ENCODE measurements at places on chromosomes 16 and 17.

DNA sequence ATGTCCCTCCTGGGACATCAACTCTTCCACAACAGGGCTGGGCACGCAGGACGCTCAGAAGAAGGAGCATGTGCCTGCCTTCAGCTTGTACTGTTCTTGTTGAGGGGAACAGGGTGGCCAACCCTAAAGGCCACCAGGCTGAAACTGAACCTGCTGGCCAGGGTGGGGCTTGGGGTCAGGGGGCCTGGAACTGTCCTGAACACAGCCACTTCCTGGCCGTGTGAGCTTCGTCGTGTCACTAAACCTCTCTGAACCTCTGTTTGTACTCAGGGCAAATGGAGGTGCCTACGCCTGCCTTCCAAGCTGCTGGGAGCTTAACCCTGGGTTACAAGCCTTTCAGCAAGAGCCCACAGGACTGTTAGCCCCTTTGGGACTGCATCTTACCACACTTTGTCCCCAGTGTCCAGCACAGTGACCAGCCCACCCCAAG lies 6.7 kb downstream of the ARHGAP27 start:
- H3K27me3 ChIP-seq, result no peaks in the 10 kb centered on the region
- H3K27ac ChIP-seq, result no peak overlapping the region
- H3K4me1 ChIP-seq, result peaks cover 11% of the 10 kb centered on the region
- no peak overlapping the region for H3K4me3 ChIP-seq
- no peaks in the 10 kb centered on the region for H3K36me3 ChIP-seq

DNA sequence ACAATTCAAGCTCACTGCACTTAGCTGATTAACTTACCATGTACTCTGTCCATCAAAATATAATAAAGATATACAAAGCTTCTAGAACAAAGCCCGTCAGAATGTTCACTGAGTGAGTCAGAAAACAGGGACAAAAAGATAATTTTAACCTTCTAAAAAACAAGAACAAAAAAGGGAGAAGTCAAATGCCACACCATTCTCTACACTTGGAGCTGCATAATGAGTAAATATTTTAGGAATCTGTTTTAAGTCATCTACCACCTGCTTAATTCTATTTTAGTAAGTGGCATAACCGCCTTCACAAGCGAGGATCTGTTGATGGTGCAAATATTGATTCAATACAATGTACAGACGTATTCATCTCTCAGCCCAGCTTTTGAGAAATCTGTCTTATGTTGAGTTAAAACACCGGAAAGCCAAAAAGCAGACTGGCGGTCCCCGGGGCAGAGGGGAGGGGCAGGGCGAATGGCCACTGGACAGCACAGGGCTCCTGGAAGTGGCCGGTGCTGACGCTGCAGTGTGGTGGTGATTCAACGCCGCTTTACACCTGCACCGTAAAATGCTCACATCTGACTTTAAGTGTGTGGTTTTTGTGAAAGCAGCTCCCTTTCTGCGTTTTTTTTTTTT lies 20.1 kb downstream of the RAB40B start:
- no peaks in the 10 kb centered on the region for H3K4me1 ChIP-seq
- DNase-seq, result no peak
- no peak overlapping the region for H3K4me3 ChIP-seq
- no peaks in the 10 kb centered on the region for H3K36me3 ChIP-seq

- H3K4me1 ChIP-seq, result no peaks in the 10 kb centered on the region
- H3K4me3 ChIP-seq, result no peak overlapping the region
- DNase-seq, result no peak
- no peak overlapping the region for H3K27ac ChIP-seq
- no peaks in the 10 kb centered on the region for H3K36me3 ChIP-seq
Measured at GRCh38 chr17:41392278-41392677, 5.1 kb downstream of the KRT31 start.

DNA sequence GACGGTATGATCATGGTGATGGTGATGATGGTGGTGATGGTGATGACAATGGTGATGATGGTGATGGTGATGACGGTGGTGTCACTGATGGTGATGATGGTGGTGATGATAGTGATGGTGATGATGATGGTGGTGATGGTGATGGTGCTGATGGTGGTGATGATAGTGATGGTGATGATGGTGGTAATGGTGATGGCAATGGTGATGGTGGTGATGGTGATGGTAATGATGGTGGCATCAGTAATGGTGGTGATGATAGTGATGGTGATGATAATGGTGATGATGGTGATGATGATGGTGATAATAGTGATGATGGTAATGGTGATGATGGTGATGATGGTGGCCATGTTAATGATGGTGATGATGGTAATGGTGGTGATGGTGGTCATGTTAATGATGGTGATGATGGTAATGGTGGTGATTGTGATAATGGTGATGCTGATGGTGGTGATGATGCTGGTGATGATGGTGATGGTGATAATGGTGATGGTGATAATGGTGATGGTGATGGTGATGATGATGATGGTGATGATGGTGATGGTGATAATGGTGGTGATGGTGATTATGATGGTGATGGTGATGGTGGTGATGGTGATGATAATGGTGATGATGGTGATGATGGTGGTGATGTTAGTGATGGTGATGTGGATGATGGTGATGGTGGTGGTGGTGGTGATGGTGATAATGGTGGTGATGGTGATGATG lies 107.2 kb downstream of the C16orf95 start:
- DNase-seq, result no peak
- no peak overlapping the region for H3K27ac ChIP-seq
- no peak overlapping the region for H3K4me3 ChIP-seq
- H3K27me3 ChIP-seq, result no peaks in the 10 kb centered on the region
- no peaks in the 10 kb centered on the region for H3K36me3 ChIP-seq
- no peaks in the 10 kb centered on the region for H3K4me1 ChIP-seq

- H3K4me1 ChIP-seq, result no peaks in the 10 kb centered on the region
- DNase-seq, result no peak
- H3K36me3 ChIP-seq, result peaks cover 22% of the 10 kb centered on the region
- H3K27ac ChIP-seq, result no peak overlapping the region
- no peak overlapping the region for H3K4me3 ChIP-seq
Measured at GRCh38 chr16:30934827-30935557, 11.6 kb downstream of the FBXL19 start.

DNA sequence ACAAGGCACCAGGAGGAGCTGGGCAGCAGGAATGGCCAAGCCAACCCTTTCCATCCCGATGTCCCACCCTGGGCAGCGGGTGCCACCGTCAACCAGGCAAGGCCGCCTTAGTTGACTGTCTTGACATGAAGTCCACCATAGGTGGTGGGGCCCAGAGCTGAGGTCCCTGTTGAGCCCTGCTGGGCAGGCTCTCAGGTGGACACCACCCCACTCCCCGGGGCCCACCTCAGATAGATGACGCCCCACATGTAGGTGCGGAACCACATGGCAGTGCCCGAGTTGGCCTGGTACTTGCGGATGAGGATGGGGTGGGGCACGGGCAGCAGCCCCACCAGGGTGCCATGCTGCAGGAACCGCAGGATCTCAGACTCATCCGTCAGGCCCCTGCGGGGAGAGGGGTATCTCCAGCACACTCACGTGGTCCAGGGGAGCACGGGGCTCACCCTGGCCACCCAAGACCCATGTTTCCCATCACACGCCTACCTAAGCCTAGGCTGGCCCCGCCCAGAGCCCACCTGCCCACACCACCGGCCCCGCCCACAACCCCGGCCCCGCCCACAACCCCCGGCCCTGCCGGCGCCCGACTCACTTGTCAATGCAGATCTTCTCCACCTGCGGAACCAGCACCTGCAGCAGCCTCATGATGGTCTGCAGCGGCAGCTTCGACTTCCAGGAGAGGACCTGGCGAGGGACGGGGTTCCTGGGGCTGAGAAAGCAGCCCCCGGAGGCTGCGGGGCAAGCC lies 16.2 kb downstream of the OTOP3 start:
- H3K36me3 ChIP-seq, result no peaks in the 10 kb centered on the region
- H3K4me1 ChIP-seq, result no peaks in the 10 kb centered on the region
- no peak overlapping the region for H3K4me3 ChIP-seq
- DNase-seq, result no peak
- no peak overlapping the region for H3K27ac ChIP-seq
- H3K27me3 ChIP-seq, result no peaks in the 10 kb centered on the region

GRCh38 chr16:50881956-50882355 lies 140.1 kb downstream of the CYLD start:
- no peaks in the 10 kb centered on the region for H3K36me3 ChIP-seq
- H3K27me3 ChIP-seq, result no peaks in the 10 kb centered on the region
- DNase-seq, result no peak
- H3K27ac ChIP-seq, result no peak overlapping the region
- no peaks in the 10 kb centered on the region for H3K4me1 ChIP-seq

DNA sequence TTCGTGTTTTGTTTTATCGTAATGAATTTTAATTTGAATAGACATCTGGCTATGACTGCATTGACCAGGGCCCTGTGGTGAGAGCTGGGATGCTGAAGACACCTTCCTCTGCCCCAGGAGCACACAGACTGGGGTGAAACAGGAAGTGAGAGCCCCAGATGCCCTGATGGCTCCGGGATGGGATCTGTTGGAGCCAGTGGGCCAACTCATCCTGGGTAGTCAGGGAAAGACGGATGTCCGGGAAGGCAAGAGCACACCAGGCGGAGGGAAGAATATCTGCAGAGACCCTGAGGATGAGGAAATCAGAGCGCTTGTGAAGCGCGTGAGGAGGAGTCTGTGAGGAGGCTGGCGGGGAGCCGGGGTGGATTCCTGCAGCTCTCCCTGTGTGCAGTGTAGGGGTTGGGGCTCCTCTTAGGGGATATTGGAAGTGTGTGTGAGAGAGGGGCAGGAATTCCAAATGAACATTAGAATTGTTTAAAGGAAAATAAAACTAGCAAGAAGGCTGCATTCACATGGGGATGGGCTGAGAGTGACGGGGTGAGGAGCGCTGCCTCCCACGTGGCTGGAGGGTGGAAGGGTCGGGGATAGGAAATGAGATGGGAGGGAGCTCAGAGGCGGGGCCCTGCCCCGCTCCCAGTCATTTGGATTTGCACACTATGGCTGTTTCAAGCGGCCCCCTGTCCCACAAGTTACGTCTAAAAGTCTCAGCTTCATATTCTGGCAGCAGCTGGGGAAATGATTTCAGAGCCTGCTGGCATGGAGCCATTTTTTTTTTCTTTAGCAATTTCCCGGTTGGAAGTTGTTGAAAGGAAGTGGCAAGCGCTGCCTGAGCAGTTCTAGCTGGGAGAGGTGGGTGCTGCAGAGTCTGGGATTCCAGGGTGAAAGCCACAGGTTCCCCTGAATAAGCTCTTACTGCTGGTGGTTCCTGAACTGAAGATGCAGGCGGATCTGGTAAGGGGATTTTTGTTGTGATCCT lies 71.2 kb upstream of the LGALS9 start:
- no peaks in the 10 kb centered on the region for H3K27me3 ChIP-seq
- DNase-seq, result no peak
- H3K4me3 ChIP-seq, result no peak overlapping the region

GRCh38 chr16:11706180-11706742 lies 36.4 kb downstream of the TXNDC11 start:
- no peak overlapping the region for H3K27ac ChIP-seq
- no peaks in the 10 kb centered on the region for H3K27me3 ChIP-seq
- H3K4me1 ChIP-seq, result no peaks in the 10 kb centered on the region
- no peak overlapping the region for H3K4me3 ChIP-seq

DNA sequence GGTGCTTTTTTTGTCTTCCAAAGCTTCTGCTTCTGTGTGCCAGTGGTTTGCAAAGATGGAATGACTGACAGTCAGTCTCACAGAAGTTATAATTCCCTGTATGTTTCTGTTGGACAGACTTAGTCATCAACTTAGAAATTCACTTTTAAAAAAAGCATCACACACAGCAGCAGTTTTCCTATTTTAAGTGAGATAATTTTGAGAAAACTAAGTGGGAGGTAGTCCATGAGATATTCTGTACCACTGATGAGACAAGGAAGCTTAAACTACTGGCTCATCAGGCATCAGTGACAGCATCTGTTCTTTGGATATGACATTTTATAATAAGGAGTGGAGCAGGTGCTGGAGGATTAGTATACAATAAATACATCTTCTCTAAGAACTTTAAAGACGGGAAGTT lies 20.0 kb downstream of the CNP start:
- no peaks in the 10 kb centered on the region for H3K27me3 ChIP-seq
- no peak overlapping the region for H3K27ac ChIP-seq
- no peaks in the 10 kb centered on the region for H3K4me1 ChIP-seq

DNA sequence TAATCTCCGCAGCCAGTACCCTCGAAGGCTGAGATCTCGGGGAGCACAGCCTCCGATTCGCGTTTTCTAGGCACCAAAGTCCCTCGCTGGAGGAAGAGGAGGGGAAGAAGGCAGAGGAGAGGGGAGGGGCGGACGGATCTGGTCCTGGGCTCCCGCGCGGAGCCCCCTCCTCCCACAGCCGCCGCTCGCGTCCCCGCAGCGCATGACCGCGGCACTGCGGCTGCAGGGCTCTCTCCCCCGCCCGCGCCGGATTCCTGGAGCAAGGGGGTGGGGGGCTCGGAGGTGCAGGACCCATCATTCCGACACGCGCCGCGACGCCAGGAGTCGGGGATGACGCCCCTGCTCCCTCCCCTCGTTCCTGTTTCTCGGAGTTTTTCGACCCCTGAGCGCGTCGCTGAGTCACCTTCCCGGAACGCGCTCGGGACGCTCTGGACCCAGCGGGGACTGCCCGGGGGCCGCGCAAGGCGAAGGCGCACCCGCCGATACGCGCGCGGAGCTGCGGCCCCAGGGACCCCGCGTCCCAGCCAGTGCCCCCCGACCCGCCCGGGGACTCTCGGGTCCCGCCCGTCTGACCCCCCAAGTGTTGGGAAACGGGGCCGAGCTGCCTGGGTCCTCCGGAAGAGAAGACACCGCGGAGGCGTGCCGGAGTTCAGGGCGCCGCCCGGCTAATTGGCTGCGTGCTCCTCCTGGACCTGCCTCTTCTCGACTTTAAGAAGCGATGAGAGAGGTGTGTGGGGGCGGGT lies 1.4 kb upstream of the SPHK1 start:
- H3K27me3 ChIP-seq, result no peaks in the 10 kb centered on the region
- DNase-seq, result peak; percentile 75
- H3K4me1 ChIP-seq, result peaks cover 15% of the 10 kb centered on the region
- no peak overlapping the region for H3K27ac ChIP-seq

DNA sequence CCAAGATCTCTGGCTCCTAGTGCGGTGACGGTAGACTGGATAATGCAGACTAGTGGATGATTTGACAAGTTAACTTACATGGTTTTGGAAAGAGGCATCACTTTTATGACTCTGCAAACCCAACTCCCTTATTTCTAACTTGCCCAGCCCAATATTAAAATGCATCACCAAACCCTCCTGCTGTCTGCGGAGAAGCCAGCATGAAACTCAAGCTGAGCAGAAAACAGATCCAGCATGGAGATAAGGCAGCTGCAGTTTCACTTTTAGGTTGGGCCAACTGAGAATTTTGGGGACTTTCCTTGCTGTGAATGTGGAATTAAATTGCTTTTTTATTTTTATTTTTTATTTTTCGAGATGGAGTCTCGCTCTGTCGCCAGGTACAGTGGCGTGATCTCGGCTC lies 27.8 kb downstream of the CDH1 start:
- H3K36me3 ChIP-seq, result no peaks in the 10 kb centered on the region
- DNase-seq, result no peak
- H3K27ac ChIP-seq, result no peak overlapping the region
- H3K4me1 ChIP-seq, result no peaks in the 10 kb centered on the region

DNA sequence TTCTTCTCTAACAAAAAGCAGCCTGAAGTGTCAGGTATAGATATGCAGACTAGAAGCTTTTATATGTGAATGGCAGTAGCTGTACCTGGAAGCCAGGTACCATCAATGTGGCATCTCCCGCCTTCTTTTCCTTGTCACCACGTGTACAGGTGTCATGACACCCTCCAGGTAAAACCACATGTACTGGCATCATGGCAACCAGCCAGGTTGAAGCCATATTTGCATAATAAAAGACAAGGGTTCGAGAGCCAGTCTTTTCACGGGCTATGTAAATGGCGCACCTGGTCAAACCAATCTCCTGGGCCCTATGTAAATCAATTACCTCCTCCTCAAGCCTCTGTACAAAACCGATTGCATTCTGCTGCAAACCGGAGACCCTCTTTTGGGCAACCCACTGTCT lies 541.3 kb downstream of the CDH11 start:
- H3K27ac ChIP-seq, result no peak overlapping the region
- H3K27me3 ChIP-seq, result no peaks in the 10 kb centered on the region
- H3K36me3 ChIP-seq, result no peaks in the 10 kb centered on the region
- no peak overlapping the region for H3K4me3 ChIP-seq
- no peak for DNase-seq
